NCI-H460 (cell line): ENCODE measurements at places on chromosomes 7 and 10.

DNA sequence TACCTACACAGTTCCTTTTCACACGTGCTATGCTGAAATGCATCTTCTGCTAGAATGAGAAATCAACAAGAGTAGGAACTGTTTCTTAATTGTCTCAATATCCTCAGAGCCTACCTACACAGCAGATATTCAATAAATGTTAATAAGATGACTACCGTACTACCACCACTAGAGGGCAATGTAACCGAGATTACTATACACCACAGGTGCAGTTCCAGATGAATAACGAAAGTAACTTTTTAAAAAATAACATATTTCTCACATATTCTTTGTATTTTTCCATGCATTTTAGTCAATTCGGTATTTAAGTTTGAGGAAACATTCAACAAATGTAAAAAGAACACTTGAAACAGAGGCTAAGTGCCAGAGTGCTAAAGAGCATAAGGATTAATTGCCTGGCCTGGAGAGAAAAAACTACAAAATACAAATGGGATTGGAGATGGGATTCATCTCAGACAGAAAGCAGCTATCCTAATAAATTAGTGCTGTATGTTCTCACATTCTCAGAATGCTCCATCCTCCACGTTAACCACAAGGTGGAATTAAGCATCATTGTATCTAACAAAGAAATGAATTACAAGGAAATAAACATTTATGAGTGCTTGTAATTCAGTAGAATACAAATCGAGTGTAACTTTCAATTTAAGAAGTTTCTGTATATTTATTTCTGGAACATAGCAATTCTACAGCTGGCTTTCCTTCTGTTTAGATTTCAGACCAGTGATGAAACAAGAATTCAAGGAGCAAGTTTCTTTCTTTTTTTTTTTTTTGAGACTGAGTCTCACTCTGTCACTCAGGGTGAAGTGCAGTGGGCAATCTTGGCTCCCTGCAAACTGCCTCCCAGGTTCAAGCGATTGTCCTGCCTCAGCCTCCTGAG lies 20.3 kb upstream of the HECTD2 start:
- peak; percentile 69 for DNase-seq

GRCh38 chr10:28014651-28015050 lies 15.8 kb upstream of the ODAD2 start:
- DNase-seq = no peak

GRCh38 chr7:30186725-30187124 lies 51.9 kb downstream of the MTURN start:
- DNase-seq = no peak

- DNase-seq = peak; percentile 28
Observed at GRCh38 chr7:135147899-135148721, at the start of gene TMEM140. Gene TMEM140, plus strand, starts transcription at chr7:135148072. Its CDS starts 16,370 bp downstream, at chr7:135164442.

- DNase-seq = no peak
Observed at GRCh38 chr7:23469150-23469960, 936 bp downstream of the IGF2BP3 start.

DNA sequence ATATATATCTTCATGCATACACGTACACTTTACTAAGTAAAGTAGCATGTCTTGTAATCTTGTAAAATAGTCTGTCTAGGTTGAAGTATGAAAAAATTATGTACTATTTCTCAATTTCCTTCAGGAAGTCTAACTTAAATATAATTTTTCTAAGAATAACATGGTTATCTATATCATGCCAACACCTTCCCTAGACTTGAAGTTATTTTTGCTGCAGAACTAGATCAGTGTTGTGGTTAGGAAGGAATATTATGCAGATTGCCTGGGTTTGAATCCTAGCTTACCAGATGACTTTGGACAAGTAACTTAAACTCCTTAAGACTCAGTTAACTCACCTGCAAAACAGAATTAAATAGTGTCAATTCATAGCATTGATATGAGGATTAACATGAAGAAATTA lies 142.2 kb upstream of the SEMA3A start:
- no peak for DNase-seq

- DNase-seq = no peak
Observed at GRCh38 chr7:30430276-30430675, 48.3 kb downstream of the NOD1 start.

DNA sequence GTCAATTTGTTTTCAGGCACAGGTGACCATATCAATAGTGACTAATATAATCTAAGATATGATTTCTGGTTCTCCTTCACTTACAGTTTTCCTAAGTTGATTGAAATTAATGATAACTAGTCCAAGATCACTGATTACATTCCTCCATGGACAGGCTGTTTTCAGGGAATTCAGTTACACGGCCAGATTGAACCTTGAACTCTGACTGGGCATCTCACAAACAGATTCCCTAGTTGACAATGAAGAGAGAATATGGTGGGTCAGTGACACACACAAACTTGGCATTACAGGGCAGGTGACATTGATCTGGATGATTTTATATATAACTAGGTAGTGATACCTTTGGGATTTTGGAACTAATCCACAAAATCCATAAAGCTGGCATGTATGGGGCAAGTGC lies 110.2 kb upstream of the EGR2 start:
- DNase-seq = no peak

GRCh38 chr10:128664729-128665128 lies 538.5 kb upstream of the MKI67 start:
- no peak for DNase-seq

GRCh38 chr7:133854739-133855138 lies 272.4 kb upstream of the LRGUK start:
- DNase-seq = peak; percentile 63

GRCh38 chr7:97480772-97481390 lies 251.0 kb upstream of the TAC1 start:
- DNase-seq = no peak

- no peak for DNase-seq
Observed at GRCh38 chr7:22667562-22668239, 59.3 kb upstream of the IL6 start.

DNA sequence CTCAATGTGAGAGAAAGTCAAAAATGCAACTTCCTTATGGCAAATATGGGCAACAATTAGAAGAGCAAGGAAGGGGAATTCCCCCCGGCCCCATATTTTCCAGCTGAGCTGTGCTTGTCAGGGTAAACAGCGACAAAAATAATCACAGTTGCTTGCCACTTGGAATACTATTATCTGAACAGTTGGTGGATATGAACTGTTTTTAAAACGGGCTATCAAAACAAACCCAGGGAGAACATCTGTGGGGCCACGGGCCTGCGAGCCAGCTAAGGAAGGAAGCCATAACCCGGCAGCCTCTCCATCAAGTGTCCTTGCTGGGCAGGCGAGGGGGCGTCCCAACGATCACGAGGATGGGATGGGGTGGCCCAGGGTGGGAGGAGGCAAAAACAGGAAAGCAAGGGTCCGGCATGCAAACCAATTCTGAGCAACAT lies 228.4 kb downstream of the ARHGAP12 start:
- no peak for DNase-seq

DNA sequence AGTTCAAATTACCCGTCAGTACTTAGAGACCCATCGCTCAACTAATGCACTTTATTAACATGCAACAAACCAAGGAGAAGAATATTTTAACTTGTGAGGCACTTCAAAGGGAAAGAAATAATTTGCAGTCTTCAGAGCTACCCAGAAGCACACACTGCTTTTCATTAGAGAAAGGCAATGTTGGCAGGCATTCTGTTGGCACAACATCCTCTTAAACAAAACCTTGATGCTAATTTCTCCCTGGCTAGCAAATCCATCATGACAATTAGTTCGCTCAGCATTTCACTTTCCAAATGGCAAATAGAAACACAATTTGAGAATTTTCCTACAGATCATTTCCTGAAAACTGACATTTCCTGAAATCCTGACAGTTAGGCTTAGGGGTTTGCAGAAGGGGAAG lies 155.6 kb upstream of the FAM13C start:
- no peak for DNase-seq

GRCh38 chr10:366186-366585 lies 230.9 kb downstream of the ZMYND11 start:
- no peak for DNase-seq

DNA sequence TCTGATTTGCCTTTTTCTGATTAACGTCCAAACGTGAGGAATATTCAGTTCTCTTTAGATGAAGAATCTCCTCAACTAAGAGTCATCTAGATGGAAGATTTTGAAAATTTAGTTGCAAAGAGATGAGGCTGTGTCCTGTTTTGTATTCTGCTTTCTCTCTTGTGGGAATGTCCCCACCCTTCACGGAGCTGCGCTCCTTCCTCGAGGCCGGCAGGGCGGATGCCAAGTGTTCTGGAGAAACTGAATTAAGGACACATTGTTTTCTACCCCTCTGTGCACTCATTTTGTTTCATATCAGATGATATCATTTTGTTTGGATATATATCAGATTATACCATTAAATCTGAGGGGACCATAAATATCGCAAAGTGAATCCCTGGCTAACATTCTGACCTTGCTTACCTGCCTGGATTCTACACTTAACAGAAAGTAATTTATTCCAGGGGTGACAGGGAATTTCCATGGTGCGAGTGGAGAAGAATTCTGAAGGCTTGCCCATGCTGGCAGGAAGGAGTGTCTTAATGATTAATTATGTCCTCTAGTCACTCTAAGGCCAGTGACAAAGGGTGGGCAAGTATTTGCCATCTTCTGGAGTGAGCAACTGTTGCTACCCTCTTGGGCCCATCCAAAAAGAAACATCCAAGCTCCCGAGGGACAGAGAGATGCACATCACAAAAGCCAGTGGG lies 47.9 kb upstream of the IGFBP3 start:
- no peak for DNase-seq

DNA sequence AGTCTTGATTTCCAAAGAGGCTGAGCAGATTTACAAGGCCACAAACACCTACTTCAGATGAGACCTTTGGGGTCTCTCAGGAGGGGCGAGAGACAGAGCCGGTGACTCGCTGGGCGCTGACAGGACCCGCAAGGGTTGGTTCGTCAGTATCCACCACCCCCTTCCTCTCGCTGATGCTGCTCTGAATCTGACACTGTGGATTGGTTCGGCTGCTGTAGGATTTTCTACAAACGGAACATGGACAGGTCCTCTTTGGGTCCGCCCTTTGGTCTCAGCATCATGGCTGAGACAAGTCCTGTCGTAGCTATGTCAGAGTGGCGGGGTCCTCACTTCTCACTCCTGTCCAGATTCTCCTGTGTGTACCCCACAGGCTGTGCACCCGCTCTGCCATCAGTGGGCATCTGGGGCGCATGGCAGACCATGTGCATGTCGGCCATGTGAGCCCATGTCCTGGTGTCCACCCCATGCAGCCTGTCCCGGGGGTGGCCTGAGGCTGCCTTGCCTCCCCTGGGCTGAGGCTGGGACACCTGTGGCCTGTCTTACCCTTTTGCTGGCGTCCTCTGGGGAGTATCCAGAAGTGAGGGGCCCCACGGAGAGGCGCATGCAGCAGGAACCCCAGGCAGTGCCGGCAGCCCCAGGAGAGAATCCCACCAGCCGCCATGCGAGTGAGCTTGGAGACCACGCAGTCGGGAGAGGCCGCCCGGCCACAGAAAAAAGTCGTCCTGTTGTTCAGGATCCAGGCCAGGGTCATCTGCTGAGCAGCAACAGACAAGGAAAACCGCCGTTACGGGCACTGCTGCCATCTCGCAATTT lies 21.6 kb upstream of the FAM20C start:
- no peak for DNase-seq

DNA sequence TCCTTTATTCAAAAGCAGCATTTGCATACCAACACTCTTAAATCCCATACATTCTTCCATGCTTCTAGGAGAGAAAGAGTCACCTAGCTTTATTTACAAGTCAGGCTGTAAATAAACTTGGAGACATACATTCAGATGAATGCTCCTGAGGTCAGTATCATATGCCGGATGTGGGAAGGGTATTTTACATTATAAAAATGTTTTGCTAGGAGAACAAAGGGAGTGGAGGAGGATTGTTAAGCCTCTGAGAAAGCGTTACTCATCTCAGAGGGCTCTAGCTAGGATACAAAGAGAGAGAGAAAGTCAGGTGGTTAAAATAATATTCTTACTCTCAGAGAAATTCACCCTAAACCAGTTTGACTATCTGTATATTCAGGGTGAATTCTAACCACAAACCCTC lies 300.9 kb upstream of the NPSR1 start:
- no peak for DNase-seq

- no peak for DNase-seq
Observed at GRCh38 chr10:63388421-63389031, 77.3 kb downstream of the JMJD1C start.

- DNase-seq = no peak
Observed at GRCh38 chr7:131124867-131125266, 202.8 kb upstream of the MKLN1 start.

DNA sequence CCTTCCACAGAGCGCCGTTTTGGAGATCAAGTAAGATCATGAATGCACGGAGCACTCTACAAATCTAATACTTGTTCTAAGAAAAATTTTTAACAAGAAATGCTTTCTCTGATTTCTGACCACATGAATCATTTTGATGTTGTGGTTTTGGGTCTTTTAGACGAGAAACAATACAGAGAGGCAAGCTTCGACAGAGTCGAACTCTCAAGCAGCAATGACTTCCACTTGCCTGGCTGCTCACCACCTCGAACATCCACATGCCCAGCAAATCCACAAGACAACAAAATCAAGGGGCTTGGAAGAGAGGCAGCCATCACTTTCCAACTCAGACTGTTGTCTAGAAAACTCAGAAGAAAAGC lies 69.4 kb upstream of the GSDME start:
- DNase-seq = no peak

- DNase-seq = no peak
Observed at GRCh38 chr10:132465193-132465888, 68.3 kb downstream of the PWWP2B start.

- no peak for DNase-seq
Observed at GRCh38 chr10:119640875-119641526, 10.2 kb upstream of the BAG3 start.

GRCh38 chr10:115604627-115605026 lies 511.5 kb downstream of the ATRNL1 start:
- no peak for DNase-seq

GRCh38 chr7:135197906-135198655 lies 13.2 kb downstream of the WDR91 start:
- DNase-seq = no peak
